Thyroid gland (tissue), 4 donors: ENCODE measurements at places on chromosomes 3 and 15. TPM values are rescaled to one million over a fixed set of nuclear protein-coding genes. Genes with fewer than 3 reads are reported as not detected.

DNA sequence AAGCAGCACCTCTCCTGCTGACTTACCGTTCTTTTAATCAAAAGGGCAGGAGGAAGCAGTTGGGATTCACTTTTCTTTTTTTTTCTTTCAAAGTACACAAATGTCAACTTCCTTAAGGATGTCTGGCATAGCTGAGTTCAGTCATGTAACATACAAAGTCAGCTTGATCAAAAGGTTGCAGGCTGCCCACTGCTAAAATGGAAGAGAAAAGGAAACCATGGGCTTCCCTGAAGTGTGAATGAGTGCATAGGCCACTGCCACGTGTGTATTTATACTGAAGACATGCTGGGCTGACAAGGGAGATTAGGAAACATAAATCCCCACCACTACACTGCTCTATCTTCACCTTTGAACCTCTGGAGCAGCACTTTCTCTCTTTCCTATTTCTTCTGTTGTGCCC lies 312.5 kb downstream of the TIGIT start:
- H3K27ac ChIP-seq, result no peak overlapping the region
- no peaks in the 10 kb centered on the region for H3K4me1 ChIP-seq
- no peaks in the 10 kb centered on the region for H3K27me3 ChIP-seq
- H3K36me3 ChIP-seq, result no peaks in the 10 kb centered on the region
- H3K4me3 ChIP-seq, result no peak overlapping the region

Gene RLBP1
- not detected for total RNA-seq

Gene TIMP4
- total RNA-seq, result 30.3 TPM

Gene RBMS3
- total RNA-seq, result 142 TPM

DNA sequence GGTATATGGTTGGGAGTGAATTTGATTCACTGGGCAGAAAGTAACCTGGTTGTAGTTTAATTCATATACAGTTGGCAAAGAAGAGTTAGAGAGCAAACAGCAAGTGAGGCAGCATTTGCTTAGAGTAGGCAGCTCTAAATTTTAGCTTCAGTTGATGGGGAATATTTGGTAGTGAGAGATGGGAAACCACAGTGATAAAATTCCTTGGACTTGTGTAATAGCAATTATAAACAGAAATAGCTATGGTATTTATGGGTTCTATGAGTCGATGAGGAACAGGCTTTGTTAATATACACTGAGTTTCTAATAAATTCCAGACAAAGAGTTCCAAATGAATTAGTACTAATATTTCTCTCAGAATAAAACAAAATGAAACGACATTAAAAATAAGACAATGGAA lies 894.0 kb downstream of the ROBO2 start:
- H3K4me3 ChIP-seq, result no peak overlapping the region
- no peaks in the 10 kb centered on the region for H3K36me3 ChIP-seq
- DNase-seq, result no peak
- no peaks in the 10 kb centered on the region for H3K4me1 ChIP-seq

Gene TXNRD3
- total RNA-seq, result 14.4 TPM

Gene PRICKLE2
- total RNA-seq, result 28.8 TPM

- no peaks in the 10 kb centered on the region for H3K27me3 ChIP-seq
- no peak for DNase-seq
- H3K27ac ChIP-seq, result no peak overlapping the region
- H3K4me3 ChIP-seq, result no peak overlapping the region
- H3K36me3 ChIP-seq, result no peaks in the 10 kb centered on the region
These were observed 40.9 kb downstream of the FBXL2 start for GRCh38 chr3:33317963-33318709.

Gene CACNA2D2
- 2.8 TPM for total RNA-seq

Gene SAXO2
- total RNA-seq, result not detected

Gene RHOV
- 0.29 TPM for total RNA-seq

DNA sequence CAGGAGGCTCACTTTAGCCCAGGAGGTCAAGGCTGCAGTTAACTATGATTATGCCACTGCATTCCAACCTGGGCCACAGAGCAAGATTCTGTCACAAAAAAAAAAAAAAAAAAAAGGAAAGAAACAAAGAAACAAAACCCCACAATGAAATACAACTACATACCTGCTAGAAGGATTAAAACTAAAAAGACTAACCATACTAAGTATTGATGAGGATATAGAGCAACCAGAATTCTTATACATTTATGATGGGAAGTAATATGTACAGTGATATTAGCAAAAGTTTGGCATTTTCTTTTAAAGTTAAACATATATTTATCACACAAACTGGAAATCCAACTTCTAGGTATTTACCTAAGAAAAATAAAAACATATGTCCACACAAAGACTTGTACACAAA lies 40.2 kb upstream of the FOXB1 start:
- no peak overlapping the region for H3K27ac ChIP-seq
- DNase-seq, result no peak
- H3K4me3 ChIP-seq, result no peak overlapping the region
- H3K27me3 ChIP-seq, result no peaks in the 10 kb centered on the region

DNA sequence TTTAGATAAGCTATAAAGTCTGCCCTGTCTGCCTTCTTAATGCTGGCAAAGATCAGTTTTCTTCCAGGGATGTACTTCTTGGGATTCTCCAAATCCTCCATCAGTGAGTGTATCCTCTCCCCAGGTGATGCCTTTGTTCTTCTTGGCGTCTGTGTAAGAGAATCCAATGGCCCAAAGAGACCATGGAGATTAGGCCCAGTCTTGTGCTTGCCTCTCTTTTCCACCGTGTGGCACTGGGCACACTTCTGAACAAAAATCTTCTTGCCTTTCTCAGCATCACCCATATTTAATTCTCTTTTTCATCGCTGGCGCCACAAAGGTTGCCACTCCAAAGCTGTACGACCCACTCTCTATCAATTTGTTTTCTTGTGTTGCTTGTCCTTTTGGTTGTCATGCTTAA lies 32.2 kb upstream of the TAMM41 start:
- H3K4me3 ChIP-seq, result no peak overlapping the region
- H3K27me3 ChIP-seq, result no peaks in the 10 kb centered on the region
- no peaks in the 10 kb centered on the region for H3K4me1 ChIP-seq
- no peak overlapping the region for H3K27ac ChIP-seq

- DNase-seq, result no peak
- no peaks in the 10 kb centered on the region for H3K4me1 ChIP-seq
- no peak overlapping the region for H3K27ac ChIP-seq
- no peak overlapping the region for H3K4me3 ChIP-seq
- no peaks in the 10 kb centered on the region for H3K36me3 ChIP-seq
These were observed 39.8 kb downstream of the TUSC7 start for GRCh38 chr3:116749388-116749787.
